GOT3 (cell line): ENCODE measurements at places on chromosomes 12 and 14.

DNA sequence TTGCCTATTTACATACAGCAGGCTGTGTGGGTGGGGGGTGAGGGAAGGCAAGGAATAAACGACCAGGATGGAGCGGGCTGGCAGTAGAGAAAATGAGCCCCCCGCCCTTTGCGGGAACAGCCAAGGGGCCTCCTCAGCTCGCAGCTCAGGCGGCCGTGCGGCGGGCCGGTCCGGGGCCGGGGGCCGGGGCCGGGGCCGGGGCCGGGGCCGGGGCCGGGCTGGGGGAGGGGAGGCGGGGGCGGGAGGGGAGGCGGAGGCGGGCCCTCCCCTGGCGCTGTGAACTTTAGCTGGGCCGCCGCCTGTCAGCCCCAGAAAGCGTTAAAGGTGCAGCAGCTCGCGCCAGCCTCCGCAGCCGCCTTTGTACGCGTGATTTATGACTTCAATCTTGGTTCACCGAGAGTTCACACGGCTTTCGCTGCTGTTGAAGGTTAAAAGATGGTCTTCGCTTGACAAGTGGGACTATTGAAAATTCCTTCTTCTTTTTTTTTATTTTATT is 28.8 kb downstream of the HOXC4 start:
- DNase-seq = no peak

- DNase-seq = no peak
These were observed 300.0 kb downstream of the AEBP2 start for GRCh38 chr12:19739195-19739776.

GRCh38 chr14:91311284-91311662 is 66.8 kb upstream of the GPR68 start:
- no peak for DNase-seq

- no peak for DNase-seq
These were observed 8.1 kb downstream of the ZNF219 start for GRCh38 chr14:21090194-21090939.

GRCh38 chr12:48032597-48032996 is 28.3 kb upstream of the COL2A1 start:
- no peak for DNase-seq

GRCh38 chr12:13165617-13166041 is 30.9 kb upstream of the EMP1 start:
- peak; percentile 5 for DNase-seq

- no peak for DNase-seq
These were observed 16.2 kb upstream of the COX6A1 start for GRCh38 chr12:120421701-120422100.

DNA sequence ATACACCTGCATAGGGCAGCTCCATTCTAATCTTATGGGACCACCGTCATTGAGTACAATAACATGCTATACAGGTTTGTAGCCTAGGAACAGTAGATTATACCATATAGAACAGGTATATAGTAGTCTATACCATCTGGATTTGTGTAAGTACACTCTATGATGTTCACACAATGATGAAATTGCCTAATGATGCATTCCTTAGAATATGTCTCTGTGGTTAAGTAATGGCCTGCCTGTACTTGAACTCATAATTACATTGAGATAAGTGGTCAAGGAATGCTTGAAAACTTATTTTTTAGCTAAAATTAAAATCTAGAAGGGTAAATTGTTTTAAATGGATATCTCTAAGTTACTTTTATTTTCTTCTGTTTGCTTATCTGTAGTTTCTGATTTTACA is 152.7 kb downstream of the SRGAP1 start:
- DNase-seq = no peak

DNA sequence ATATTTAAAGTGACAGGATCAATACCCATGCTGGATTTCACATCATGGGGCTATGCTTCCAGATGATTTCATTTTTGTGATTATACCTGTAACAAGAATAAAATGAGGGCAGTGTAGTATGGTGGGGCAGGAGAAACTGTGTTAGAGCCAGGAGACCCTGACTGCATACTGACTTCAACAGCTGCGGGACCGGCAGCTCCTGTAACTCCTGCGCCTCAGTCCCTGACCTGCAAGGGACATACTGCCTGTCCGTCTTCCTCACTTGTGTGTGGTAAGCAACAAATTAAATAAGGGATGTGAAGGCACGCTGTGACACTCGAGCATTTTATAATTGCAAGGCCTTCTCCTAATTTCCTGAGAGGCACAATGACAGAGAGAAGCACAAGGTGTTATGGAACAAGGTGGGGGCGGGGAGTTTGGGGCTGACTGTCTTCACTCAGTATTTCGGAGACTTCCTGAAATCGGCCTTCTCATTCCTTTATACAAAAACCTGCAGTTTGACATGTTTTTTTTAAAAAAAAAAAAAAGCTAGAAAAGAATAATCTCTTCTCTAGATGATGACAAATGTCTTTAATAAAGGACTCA is 164.2 kb downstream of the TTC7B start:
- no peak for DNase-seq

DNA sequence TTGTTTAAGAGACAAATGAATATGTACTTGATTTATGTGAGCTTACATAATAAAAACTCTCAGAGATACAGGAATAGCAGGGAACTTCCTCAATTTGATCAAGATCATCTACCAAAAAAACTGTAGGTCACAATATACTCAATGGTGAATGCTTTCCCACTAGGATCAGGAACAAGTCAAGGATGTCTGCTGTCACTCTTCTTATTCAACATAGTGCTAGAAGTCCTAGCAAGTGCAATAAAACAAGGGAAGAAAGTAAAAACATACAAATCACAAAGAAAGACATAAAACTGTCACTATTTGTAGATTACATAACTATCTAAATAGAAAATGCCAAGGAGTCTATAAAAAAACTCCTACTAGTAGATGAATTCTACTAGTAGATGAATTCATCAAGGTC is 41.9 kb upstream of the PAWR start:
- DNase-seq = no peak

DNA sequence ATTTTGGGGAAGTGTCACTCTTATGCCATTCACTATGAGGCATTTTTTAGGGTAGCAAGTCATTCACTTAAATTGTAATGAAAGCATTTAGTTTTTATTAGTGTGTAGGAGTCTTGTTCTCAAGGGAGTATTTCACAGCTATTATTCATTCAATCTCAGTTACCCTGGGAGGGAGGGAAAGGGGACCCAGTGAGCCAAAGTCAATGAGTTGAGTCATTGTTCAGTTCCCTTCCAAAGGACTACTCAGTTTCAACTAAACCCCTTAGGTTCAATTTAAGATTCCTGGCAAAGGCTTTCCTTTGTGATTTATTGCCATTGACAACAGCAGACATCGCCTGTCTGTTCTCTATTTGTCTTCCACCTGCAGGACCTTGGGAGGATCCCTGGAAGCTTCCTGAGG is 29.3 kb upstream of the RASSF8 start:
- no peak for DNase-seq

DNA sequence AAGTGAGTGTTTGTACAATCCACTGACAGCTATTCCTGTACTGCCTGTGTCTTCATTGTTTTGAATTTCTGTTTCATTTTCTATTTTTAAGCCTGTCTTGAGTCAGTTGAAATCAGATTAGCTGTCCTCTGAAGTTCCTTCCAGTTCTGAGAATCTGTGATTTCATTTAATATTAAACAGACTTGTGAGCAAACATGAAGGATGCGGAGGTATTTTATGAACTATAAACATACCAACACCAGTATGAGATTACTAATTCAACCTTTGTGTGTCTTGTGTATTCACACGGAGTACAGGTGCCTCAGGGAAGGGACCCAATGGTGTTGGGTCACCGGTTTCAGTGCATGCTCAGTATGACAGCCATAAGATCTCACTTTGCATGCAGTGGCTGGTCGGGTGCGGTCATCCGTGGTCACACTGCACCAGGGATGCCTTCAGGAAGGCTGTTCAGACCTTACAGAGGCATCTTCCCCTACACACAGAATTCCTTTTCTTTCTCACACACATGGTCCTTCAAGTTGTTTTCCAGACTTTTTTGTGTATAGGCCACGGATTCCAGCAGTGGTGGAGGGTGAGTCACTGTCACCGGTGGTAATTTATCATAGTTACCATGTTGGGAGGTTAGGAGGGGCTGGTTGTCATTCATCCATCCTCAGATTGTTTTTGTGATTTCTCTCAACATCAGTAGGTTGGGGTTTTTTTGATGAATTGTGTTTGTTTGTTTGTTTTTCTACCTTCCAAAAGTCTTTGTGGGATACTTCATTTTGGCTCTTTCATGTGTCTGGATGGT is 103.0 kb upstream of the SFSWAP start:
- DNase-seq = no peak

- no peak for DNase-seq
These were observed 19.4 kb upstream of the P2RX4 start for GRCh38 chr12:121190523-121191031.

DNA sequence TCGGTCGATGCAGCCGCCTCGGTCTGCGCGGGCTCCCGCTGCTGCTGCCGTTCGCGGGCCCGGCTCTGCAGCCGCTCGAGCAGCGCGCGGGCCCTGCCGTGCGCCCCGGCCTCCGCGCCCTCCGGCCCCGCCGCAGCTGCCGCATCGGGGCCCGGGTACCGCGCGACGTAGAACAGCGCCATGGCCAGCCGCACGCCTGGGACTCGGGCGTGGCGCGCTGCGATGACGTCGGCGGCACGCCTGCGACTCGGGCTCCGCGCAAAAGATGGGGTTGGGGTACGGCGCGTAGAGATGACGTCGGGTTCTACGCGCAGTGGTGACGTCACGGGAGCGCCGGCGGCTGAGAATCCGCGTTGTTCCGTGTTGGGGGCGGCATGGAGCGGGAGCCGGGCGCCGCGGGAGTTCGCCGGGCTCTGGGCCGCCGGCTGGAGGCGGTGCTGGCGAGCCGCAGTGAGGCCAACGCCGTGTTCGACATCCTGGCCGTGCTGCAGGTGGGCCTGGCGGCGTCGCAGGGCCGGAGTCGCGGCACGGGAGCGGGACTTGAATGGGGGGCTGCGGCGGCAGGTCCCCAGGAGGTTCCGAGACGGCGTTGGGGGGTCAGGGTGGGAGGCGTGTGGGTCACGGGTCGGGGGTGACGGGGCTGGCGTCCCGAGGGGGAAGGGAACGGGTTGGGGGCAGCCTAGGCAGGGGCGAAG is at the start of the genes DDX51 and NOC4L:
Gene DDX51, minus strand, starts transcription at position 205 of the 695 bp plus-strand sequence. Its CDS starts 23 bp downstream, at position 182.
Gene NOC4L, plus strand, starts transcription at position 343 of the 695 bp plus-strand sequence. Its CDS starts 32 bp downstream, at position 375.
- DNase-seq = peak; percentile 81

DNA sequence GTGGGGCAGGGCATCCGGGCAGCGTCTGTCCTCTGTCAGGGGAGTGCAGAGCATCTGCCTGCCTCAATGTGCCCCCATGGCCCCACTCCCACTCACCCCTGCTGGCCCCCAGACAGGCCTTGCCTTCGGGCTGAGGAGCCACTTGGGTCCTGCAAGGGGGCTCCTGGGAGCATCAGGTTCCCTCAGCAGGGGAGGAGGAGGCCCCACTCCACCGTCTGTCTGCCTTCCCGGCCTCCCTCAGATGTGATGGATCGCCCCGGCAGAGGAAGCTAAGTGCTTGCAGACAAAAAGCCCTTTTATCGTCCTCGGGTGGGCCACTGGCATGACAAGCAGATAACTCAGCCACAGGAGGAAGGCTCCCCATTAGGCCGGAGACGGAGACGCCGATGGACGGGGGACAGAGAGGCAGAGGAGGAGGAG is 35.1 kb downstream of the NCOR2 start:
- no peak for DNase-seq

GRCh38 chr14:104401785-104402184 is 177.8 kb upstream of the C14orf180 start:
- no peak for DNase-seq

DNA sequence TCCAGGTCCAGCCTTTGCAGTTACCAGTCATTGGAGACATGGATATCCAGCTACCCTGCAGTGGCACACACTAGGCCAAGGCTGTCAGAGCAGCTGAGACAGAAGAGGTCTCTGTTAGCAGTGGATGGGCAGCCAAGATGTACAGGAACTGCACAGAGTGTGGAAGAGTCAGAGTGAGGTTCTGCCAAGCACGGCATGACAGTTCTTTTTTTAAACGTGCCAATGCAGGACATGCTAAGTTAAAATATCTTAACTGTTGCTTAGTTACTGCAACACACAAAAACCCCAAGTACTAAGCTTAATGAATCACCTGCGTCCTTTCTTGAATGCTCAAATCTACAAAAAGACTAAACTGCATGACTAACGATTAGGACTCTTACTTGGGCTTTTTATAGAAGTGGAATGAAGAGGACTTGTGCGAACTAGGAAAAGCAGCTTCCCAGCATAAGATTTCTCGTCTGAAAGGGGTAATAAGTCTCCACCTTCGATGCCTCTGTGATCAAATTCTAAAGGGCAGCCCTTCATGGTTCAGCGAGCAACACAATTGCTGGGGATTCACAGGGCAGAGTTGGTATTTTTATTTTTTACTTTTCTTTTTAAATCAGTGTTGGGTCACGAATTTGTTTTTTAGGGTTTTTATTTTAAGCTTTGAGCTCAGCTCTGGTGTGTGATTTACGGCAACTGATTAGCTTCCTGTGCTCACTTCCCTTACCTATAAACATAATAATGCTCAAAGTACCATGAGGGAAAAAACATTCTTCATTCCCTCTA is 20.6 kb downstream of the MAPK1IP1L start:
- DNase-seq = peak; percentile 10

DNA sequence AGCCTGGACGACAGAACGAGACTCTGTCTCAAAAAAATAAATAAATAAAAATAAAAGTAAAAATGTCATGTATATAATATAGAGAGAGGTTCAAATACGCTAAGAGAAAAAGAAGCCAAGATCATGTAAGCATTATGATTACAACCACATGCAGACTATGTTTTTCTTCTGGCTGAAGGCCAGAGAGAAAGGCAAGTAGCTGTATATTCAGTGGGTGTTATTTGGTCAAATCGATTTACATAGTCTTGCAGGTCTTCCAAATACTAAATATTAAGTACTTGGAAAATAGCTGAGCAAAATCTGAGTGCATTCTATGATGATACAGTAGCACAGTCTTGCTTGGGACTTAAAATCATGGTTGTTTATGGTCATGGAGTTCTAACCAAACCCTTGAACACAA is 758.0 kb downstream of the DIO2 start:
- DNase-seq = no peak

GRCh38 chr12:49195736-49196135 is 6.9 kb upstream of the TUBA1A start:
- no peak for DNase-seq

DNA sequence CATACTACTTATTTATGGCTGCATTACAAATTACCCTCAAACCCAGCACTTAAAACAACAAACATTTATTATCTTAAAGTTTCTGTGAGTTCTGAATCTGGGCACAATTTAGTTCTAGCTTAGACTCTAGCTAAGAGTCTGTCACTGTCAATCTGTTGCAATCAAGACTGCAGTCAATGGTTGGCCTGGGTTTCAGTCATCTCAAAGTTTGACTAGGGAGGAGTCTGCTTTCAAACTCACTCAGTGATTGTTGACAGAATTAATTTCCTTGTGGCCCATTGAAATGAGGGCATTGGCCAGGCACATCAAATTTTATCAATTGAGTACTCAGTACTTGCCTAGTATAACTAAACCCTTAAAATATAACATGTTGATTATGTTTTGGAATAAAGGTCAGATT is 51.6 kb downstream of the ARID2 start:
- DNase-seq = no peak
